Right renal cortex interstitium (tissue), 3 donors: ENCODE measurements at places on chromosomes 16 and 17.

GRCh38 chr17:245611-246010 is 64.2 kb upstream of the DOC2B start:
- no peak for DNase-seq

GRCh38 chr17:48055531-48056245 is 7.5 kb downstream of the NFE2L1 start:
- DNase-seq, result no peak

DNA sequence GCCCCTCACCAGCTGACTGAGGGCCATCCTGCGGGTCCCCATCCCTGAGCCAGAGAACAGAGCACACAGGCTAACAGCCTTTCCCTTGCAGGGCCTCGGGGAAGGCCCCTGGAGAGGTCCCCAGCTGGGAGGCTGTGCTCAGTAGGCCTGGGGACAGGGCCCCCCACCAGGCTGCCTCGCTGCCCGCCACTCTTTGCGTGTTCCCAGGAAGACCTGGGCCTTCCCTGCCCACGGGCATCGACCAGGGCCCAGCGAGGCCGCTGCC is 785 bp downstream of the HID1 start:
- no peak for DNase-seq

DNA sequence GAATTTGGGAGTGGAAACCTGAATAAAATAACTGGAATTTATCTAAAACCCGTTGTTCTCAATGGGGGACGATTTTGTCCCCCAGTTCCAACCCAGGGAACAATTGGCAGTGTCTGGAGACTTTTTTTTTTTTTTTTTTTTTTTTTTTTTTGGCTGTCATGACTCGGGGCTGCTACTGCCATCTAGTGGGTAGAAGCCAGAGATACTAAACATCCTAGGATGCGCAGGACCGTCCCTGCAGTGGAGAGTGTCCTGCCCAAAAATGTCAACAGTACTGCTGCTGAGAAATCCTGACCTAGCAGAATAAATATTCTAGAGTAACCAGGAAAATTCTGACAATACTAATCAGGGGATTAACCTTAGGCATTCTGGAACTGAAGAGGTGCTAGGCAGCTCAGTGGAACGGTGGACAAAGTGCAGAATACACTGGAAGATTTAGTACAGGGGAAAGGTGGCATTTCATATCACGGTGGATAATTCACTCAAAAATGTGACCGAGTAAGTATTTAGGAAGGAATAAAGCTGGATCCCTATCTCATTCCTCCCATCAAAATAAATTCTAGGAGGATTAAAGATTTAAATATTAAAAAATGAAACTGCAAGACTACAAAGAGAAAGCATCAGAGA is 107.6 kb downstream of the SPECC1 start:
- DNase-seq, result no peak

GRCh38 chr16:1425616-1426370 is 5.1 kb upstream of the PERCC1 start:
- DNase-seq, result no peak

- no peak for DNase-seq
Observed at GRCh38 chr17:75406222-75406615, 741 bp upstream of the GRB2 start.

- no peak for DNase-seq
Observed at GRCh38 chr17:39208893-39209292, 8.8 kb downstream of the RPL19 start.
